Mesothelial cell of epicardium (in vitro differentiated cells): ENCODE measurements at places on chromosomes 12 and 14. TPM values are rescaled to one million over a fixed set of nuclear protein-coding genes. Genes with fewer than 3 reads are reported as not detected.

Gene SLC25A47
- total RNA-seq, result 0.14 TPM in 1 of 3 replicates, not detected in the others

- DNase-seq, result no peak
Observed at GRCh38 chr14:68741839-68742470, 50.9 kb downstream of the ZFP36L1 start.

- DNase-seq, result no peak
Observed at GRCh38 chr14:98685725-98686124, 586.3 kb downstream of the BCL11B start.

DNA sequence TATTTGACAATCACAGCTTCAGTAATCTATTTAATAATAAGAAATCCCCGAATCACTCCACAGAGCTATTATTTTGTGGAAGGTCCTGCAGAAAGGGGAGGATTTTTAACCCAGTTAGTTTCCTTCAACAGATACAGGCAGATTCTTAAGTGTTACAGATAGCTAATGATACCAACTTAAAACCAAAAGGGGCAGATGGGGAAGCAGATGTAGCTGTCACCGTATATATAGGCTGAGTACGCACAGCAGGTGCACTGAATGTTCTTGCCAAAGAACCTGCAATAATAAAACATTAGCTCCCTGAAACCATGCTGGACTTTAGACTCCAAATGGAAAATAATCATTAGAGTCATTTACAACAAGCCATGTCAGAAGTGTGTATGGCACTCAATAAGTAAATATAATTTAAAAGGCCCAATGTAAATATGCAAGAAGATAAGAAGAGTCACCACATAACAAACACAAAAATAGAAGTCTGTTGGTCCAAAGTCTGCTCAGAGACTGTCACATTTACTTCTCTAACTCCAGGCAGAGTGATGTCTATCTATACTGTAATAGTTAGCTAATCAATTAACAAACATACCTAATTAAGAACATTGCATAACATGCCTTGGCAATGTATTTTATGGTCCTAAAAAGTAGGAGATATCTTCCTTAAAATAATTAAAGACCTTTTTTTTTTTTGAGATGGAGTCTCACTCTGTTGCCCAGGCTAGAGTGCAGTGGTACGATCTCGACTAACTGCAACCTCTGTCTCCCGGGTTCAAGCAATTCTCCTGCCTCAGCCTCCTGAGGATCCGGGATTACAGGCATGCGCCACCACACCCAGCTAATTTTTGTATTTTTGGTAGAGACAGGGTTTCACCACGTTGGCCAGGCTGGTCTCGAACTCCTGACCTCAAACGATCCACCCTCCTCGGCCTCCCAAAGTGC is 78.8 kb downstream of the SEC23A start:
- DNase-seq, result no peak

GRCh38 chr12:75480469-75480949 is at the start of gene GLIPR1:
GLIPR1 (plus strand) TSS chr12:75480755; CDS start chr12:75480881, 126 bp downstream.
- no peak for DNase-seq

DNA sequence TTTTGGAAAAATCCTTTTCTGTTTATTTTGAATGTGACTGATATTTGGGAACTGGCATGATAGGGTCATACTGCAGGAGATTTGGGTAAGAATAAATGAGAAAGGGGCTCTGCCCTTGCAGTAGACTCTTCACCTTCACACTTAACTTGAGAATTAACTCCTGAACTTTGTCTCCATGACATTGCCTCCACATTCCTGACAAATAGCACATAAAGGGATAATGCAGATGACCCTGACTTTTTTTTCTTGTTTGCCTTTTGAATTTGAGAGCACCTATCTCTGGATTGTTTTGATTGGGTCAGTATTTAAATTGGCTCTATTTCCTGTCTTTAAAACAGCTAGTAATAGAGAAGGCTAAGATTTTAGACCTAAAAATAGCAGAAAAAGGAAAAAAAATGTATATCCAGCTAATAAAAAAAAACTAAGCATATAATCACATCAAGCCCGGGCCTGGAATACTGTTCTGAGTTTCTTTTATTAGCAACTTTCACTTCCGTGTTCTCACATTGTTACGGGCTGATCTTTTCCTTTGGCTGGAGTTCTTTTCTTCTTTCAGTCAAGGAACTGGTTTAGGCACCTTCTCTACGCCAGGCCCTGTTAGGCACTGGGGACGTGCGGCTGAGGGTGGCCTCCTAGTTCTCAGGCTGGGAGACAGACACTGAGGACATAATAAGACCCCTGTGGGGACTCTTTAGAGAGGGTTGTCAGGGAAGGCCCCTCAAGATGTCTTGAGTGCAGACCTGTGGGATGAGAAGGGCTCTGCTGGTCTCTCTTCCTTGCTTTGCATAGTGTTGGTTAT is 53.1 kb upstream of the GNPNAT1 start:
- DNase-seq, result no peak

DNA sequence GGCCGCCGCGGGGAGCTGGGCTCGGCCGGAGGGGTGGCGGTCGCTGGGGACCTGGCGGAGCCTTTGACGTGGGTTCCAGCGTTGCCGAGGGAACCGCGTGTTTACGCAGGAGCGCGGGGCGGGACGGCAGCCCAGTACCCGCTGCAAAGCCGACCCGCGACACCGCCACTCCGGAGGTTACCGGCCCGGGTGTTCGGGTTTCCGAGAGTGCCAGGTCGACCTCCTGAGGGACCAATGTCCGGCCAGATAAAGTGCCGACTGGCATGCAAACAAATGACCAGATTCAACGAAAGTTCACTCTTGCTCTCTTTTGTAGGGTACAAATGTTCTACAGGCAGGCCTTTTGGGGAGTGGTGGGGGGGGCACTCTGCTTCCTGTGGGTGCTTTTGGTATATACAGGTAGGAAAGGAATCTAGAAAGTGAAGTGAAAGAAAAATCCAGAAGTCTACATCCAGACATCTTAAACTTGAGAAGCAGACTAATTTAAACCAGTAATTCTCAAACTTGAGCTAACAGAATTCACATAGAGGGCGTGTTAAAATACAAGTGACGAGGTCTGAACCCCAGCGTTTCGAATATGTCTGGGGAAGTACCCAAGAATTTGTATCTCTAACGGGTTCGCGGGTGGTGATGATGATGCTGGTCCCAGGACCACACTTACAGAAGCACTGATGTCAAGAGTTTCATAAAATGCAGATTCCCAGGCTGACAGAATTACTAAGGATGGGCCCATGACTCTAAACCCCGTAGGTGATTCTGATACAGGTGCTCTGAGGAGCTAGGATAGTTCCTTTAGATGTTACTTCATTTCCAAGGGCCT is at the start of gene GPR135:
GPR135 (minus strand) TSS at position 65 of the 820 bp plus-strand sequence. CDS start 154 bp downstream, outside the sequence.
- DNase-seq, result no peak

Gene KLRK1
- total RNA-seq, result not detected in 3 replicates

- no peak for DNase-seq
Observed at GRCh38 chr12:68850390-68850789, 42.4 kb downstream of the MDM2 start.

DNA sequence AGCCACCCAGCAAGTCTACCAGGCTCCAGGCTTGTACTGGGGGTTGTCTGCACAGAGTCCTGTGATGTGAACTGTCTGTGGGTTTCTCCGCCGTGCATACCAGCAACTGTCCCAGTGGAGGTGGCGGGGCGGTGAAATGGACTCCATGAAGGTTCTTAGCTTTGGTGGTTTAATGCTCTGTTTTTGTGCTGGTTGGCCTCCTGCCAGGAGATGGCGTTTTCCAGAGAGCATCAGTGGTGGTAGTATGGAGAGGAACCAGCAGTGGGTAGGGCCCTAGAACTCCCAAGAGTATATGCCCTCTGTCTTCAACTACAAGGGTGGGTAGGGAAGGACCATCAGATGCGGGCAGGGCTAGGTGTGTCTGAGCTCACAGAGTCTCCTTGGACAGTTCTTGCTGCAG is 303.8 kb downstream of the TMEM121 start:
- DNase-seq, result no peak

Gene WNT1
- not detected in 3 replicates for total RNA-seq

- DNase-seq, result no peak
Observed at GRCh38 chr12:40170593-40170992, 54.2 kb upstream of the LRRK2 start.

- DNase-seq, result no peak
Observed at GRCh38 chr12:117489671-117490070, 128.2 kb upstream of the NOS1 start.

Gene CERS5
- 70.4 to 77.1 TPM (median 75.3 TPM) in 3 replicates for total RNA-seq

Gene ABHD4
- 28.2 to 29.3 TPM (median 28.4 TPM) in 3 replicates for total RNA-seq

Gene ATXN2
- total RNA-seq, result 149 to 152 TPM (median 150 TPM) in 3 replicates

Gene ITGB7
- 3.2 to 4.9 TPM (median 4.6 TPM) in 3 replicates for total RNA-seq

Gene ISM2
- total RNA-seq, result 0.18 to 0.25 TPM (median 0.24 TPM) in 3 replicates

- DNase-seq, result no peak
Observed at GRCh38 chr12:124681779-124682391, 114.5 kb upstream of the NCOR2 start.

DNA sequence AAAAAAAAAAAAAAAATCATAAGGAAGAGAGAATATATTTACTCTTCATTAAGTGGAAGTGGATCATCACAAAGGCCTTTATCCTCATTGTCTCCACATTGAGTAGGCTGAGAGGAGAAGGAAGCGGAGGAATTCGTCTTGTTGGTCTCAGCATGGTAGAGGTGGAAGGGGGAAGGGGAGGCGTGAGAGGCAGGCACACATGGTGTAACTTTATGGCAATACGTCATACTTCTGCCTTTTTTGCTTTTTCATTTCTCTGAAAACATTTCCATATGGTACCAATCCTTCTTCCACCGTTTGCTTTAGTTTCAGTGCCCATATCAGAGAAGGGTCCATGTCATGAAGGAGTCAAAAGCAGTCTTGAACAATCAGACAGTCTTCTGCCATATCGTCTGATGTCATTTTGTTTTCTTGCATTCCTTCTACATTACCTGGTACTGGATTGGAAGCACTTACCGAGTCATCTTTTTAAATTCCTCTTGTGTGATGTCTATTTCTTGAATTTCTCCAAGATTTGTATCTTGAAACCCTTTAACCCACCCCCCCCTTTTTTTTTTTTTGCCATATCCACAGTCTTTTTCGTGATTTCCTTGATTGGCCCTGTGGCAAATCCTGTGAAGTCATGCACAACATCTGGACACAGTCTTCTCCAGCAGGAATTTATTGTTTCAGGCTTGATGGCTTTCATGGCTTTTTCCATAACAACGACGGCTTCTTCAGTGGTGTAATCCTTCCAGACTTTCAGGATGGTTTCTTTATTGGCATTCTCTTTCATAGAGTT is 8.9 kb downstream of the FUT8 start:
- DNase-seq, result no peak

DNA sequence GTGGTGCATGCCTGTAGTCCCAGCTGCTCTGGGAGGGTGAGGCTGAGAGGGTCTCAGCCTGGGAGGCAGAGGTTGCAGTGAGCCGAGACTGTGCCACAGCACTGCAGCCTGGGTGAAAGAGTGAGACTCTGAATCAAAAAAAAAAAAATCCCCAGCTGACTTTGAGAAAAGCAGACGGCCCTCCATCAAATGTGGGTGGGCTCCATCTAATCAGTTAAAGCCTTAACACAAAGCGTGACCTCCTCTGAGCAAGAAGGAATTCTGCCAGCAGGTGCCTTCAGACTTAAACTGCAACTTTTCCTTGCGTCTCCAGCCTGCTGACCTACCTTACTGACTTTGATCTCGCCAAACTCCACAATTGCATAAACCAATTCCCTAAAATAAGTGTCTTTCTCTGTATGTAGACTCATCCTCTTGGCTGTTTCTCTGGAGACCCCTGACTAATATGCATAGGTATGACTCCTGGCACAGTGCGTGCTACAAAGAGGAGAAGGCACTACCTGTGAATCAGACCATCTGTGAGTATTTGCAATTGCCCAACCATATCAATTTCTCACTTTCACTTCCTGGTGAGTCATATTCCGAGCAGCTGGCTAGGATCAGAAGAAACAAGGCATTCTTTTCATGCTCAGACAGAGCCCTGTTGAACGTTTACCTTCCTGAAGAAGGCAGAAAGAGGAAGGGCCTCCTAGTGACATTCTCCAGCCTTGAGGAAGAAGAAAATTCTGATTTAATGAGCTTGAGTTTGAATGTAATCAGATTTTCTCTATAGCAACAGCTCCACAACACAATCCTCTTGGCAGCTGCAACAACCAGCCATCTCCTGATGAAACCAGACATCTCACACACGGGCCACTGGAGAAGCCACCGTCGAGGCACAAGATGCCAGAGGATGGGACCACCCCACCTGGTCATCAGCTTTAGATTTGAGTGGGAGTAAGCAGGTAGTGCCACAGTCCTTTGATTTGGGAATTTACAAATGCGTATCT is 54.3 kb downstream of the CLMN start:
- DNase-seq, result no peak

Gene EVL
- 244 to 250 TPM (median 244 TPM) in 3 replicates for total RNA-seq

DNA sequence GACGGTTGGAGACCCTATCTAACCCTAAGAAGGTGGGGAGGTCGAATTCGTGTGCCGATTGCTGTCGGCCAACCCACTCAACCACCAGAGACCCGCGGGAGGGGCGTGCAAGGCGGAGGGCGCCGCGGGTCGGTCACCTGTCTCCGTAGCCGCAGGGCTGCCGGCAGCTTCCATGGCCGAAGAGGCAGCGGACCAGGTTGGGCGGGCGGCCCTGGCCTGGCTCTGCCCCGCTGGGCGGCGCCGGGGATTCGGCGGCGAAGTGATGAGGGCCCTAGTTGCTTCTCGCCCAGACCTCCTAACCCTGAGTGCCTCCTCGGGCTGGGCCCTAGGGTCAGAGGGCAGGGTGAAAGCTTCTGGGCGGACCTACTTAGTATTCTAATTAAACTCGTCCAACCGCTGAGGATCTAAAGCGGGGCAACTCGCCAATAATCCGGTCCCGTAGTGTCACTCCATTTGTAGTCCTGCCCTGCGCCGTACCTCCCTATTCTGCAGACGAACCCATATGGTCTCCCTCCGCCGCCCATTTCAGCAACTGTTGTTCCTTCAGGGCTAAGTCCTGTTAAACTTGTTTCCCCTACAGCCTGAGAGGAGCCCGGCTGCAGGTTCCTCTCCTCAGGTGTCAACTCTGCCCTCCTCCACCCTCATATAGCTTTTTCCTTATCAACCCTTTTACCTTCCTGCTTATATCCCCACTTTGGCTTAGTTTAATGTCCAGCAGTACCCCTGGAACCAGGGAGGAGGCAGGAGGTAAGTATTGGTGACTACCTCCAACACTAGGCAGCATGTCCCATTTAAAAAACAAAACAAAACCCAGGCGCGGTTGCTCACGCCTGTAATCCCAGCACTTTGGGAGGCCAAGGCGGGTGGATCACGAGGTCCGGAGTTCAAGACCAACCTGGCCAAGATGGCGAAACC is at the start of gene PYM1:
PYM1 (minus strand) TSS at position 307 of the 915 bp plus-strand sequence; CDS start at position 174, 133 bp downstream.
- peak; percentile 30 for DNase-seq

DNA sequence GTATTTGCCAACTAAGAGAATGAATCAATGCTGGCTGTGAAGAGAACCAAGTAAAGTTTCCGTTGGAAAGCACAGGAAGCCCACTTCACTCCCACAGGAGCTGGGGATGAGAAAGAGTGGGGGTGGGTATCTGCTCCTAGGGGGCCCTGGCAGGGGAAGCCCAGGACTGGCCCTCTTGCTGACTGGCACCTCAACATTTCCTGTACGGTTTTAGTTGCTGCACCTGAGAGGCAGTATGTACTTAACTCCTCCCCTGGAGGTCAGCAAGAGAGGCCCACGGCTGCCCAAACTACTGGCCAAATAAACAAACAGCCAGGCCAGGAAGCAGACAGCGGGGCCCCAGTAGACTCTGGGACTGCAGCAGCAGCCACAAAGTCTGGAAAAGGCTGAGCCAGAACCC is 33.8 kb upstream of the VWF start:
- DNase-seq, result no peak

Gene CIROP
- total RNA-seq, result not detected in 3 replicates

Gene LALBA
- not detected in 3 replicates for total RNA-seq
